ENCODE measurements at places on chromosomes 5 and 9.

GRCh38 chr5:86232246-86232645 is 385.5 kb upstream of the COX7C start:
- no peak for DNase-seq

GRCh38 chr5:178319541-178320041 is 87.0 kb upstream of the PHYKPL start:
- DNase-seq, result no peak

GRCh38 chr5:13649656-13650055 is 294.8 kb downstream of the DNAH5 start:
- no peak for DNase-seq

GRCh38 chr5:9547122-9547947 is 1.5 kb upstream of the SEMA5A start:
- peak; percentile 37 for DNase-seq

DNA sequence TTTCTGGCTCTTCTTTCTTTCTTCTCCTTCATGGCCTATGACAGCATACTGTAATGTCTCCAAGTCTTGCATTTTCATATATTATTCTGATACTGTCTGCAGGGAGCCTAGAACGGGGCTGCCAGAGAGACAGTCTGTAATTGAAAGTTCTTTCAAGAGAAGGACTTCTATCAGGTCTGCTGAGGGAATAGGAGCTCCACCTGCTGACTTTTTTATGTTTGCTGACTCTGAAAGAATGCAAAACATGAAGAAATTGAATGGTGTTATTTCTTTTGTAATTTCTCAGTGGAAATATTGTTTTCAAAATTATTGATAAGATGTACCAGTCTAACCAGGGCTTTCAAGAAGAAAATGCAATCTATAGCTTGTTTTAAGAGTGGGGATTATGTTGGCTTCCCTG is 121.9 kb upstream of the RFX3 start:
- no peak for DNase-seq

DNA sequence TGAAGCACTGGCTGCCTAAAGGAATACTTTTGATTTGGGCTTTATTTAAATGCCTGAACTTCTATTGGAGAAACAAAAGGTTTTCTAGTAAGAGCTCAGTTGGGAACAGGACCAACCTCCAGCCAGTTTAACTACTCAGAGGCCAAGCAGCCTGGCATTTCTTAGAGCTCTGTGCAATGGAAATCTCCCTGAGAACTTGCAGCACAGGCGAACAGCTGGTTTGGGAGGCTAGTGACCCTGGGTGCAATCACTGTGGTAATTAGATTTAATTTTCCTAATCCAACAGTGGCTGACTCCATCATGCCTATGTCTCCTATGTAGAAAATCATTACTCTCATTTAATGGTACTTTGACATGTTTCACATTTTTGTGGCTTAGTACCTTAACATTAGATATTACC is 1.0 kb upstream of the CDH6 start:
- DNase-seq, result no peak

DNA sequence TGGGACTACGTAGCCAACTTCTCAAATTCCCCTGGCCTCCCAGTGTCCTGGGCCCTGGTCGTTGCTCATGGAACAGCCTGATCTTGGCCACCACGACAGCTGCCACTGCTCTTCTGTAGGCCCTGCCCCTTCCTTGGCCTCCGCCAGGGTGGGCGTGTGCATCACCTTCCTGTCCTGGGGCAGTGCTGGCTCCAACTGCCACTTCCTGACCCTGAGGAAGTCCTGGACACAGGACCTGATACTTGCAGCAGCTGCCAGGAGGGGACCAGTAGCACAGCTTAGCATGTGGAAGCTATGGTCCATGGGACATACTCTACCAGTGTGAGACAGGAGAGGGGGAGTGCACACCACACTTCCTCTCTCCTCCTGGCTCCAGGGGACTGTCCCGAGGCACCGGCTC is 145.2 kb downstream of the TENT4A start:
- DNase-seq, result no peak

GRCh38 chr9:112861155-112861554 is 29.5 kb downstream of the SLC46A2 start:
- no peak for DNase-seq

DNA sequence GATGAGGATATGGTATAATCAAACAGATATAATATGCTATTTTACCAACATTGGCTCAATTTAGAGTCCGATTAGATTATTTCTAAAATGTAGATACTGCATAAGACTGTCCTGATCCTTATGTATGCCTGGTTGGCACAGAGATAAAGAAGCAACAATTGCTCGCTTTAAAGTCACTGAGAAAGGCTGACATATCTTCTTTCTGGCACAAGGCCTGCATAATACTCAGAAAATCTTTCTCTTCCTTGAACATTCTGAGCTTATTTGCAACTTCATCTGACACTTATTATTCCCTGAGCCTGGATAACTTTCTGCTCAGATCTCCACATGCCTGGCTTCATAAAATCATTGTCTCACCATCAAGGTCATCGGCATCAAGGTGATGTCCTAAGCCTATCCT is 219.3 kb upstream of the CDH9 start:
- DNase-seq, result no peak

DNA sequence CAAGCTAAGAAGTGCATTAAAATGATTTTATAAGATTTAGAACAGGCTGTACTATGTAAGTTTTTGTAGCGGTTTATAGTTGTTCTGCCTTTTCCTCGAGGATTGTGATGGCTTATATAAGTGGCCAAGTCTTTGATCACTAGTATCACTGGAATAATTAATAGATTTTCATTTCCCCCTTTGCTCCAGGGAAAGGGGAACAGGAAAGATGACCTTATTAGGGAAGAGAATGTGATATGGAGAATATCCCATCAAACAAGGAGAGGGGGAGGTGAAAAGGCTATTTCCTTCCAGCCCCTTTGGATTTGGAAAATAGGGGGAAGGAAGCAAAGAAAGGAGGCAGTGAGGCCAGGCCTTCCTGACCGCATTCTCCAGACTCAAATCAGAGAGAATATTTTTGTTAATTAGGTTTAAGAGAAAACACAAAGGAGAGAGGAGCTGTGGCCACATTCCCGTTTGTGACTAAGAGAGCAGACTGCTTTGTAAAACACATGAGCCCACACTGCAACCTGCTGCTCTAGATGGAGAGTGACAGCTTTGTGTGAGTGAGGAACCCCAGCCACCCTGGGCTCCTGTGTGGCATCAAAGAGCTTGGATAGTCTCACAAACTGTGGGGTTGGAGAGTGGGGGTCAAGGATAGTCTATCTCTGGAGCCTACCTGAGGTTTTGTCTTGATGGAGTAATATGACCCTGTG is 359.5 kb downstream of the DTWD2 start:
- DNase-seq, result no peak

DNA sequence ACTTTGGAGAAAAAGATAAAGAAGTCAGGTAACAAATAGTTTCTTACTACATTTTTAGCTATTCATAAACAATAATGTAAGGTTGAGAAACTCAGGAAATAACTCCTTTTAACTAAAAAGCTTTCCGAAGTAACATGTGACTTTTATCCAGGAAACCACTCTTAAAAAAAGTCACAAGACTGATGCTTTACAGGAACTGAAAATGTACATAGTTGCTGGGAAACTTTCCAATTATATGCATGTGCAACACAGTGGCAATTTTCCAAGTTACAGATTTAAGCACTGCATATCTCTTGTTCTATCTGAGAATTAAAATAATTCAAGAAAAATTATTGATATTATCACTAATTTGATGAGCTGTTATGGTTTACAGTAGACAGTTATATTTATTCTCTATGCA is 105.2 kb downstream of the CDH10 start:
- DNase-seq, result no peak

Data from left ventricle myocardium superior (tissue), 1 donor.